ENCODE measurements at places on chromosomes 16 and 17. TPM values are rescaled to one million over a fixed set of nuclear protein-coding genes. Genes with fewer than 3 reads are reported as not detected.

The NOS2 gene
- not detected for total RNA-seq

The NME2 gene
- 954 TPM for total RNA-seq

The ACADVL gene
- 118 TPM for total RNA-seq

GRCh38 chr17:14316126-14316832 lies 15.4 kb downstream of the HS3ST3B1 start:
- DNase-seq, result peak; percentile 82

DNA sequence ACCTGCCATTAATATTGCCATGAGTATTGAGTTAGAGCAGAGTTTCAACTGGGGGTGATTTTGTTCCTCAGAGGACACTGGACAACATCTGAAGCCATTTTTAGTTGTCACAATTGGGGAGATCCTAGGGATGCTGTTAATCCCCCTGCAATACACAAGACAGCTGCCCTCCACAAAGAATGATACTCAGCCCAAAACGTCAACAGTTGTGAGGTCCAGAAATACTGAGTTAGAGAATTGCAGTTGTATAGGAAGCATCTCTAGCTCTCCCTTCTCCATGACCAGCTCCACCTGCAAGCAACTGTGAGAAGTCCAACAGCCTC lies 614.0 kb upstream of the CDH5 start:
- DNase-seq, result no peak

- peak; percentile 49 for DNase-seq
These were observed 675.3 kb downstream of the MAF start for GRCh38 chr16:78925083-78925767.

GRCh38 chr17:66865151-66865550 lies 30.2 kb downstream of the CACNG5 start:
- DNase-seq, result no peak

DNA sequence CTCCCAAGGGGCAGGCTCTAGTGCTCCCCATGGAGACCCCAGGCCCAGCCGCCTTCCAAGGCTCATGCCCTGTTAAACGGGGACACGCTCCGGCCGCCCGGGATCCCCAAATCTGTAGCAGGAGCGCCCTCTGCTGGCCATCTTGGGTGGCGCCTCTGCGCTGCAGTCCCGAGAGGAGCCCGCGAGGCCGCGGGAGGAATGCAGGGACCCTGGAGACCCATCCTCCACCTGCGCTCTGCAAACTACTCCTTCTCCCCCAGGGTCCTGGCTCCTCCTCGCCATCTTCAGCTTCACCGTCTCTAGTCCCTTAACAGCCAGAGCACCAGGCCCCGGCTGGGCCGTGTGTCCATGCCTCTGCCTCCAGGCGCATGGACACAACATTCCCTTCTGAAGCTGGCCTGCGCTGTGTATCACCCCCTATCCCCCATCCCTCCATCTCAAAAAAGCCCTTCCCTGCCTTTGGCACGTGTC lies 23.6 kb upstream of the KRT17 start:
- DNase-seq, result peak; percentile 63

GRCh38 chr16:4681471-4682083 lies 11.8 kb upstream of the NUDT16L1 start:
- DNase-seq, result no peak

GRCh38 chr17:56699186-56699894 lies 105.8 kb downstream of the NOG start:
- DNase-seq, result peak; percentile 92

DNA sequence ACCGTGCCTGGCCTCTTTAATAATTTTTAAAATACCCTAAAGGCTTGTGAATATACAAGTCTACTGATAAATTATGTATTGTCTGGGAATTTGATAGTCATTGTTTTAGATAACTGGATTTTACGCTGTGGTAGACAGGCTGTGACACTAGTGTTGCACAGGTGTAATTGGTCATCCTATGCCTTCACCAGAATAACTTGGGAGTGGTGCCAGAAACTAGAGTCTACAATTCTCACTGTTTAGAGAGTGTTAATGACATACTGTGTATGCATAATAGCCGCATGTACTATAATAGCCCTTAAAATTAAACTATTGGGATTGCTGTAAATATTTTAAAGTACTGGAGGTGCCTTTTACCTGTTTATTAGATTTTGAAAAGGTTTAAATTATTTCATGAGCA lies 11.4 kb downstream of the CNEP1R1 start:
- no peak for DNase-seq

DNA sequence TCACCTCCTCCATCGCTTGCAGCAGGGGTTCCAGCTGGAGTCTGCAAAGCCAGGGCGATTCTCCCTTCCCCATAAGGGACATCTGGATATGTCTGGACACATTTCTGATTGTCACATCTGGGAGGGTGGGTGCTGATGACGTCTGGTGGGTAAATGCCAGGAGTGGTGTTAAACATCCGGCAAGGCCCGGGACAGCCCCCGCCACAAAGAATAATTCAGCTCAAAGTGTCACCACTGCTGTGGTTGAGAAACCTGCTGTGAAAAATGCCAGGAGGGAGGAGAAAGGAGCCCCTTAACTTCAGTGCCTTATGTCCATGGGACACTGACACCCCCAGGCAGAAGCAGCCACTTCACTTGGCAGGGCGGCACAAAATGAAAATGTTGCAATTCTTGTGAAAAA lies 179.4 kb upstream of the SDK2 start:
- no peak for DNase-seq

- no peak for DNase-seq
These were observed 21.9 kb downstream of the CMIP start for GRCh38 chr16:81466356-81466980.

GRCh38 chr16:54934481-54935265 lies 4.0 kb downstream of the IRX5 start:
- DNase-seq, result no peak

GRCh38 chr17:15502369-15503112 lies 35.1 kb upstream of the CDRT4 start:
- DNase-seq, result peak; percentile 70

GRCh38 chr16:72221630-72222024 lies 49.7 kb upstream of the PMFBP1 start:
- no peak for DNase-seq

DNA sequence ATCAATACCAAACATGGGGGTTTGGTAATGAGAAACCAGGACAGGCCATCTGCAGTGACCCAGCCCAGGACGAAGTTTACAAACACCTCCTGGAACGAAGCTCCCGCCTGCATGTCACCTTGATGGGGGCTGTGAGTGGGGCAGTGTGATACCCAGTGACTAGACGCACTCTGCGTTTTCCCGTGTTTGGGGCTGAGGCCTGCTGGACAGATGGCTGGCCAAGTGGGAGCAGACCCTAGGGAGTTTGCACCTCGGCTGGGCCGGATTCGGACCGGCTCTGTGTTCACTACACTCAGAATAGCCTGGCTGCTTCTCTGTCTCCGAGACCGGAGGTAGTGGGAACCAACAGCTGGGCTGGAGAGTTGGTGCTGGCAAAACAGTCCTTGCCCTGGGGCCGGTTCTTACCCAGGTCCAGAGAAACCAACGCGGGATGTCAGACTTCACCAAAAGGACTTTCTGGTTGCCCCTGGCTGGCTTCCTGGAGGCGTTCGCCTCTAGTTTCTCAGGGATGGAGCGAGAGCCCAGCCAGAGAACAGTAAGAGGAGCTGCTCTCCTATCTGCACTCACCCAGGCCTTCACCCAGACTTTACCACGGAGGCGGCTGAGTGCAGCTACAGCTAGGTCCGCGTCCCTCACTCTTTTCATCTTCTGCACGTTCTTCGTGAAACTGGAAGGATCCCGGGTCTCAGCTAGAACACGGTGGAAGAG lies 20.4 kb downstream of the CARHSP1 start:
- peak; percentile 3 for DNase-seq

DNA sequence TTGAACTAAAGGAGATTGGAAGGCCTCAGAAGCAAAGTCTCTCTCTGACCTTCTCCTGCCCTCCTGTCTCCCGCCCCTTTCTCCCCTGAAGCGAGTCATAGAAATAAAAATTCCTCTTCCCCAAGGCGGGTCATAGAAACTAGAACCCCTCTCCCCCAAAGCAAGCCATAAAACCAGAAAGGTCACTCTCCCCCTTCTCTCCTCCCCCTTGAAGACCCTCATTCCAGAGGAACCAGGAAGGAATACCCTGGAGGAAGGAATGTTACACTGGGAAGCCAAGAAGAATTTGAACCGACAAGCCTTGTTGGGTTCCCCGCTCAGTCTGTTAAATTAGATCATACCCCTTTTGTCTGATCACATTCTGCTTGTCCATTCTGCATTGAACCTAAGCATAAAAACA lies 2.7 kb upstream of the GJC1 start:
- DNase-seq, result no peak

GRCh38 chr16:56451753-56452689 lies 667 bp downstream of the OGFOD1 start:
- DNase-seq, result peak; percentile 9

GRCh38 chr16:89170346-89171215 lies 967 bp upstream of the CDH15 start:
- DNase-seq, result no peak
